ENCODE measurements at places on chromosomes 5 and 9.

DNA sequence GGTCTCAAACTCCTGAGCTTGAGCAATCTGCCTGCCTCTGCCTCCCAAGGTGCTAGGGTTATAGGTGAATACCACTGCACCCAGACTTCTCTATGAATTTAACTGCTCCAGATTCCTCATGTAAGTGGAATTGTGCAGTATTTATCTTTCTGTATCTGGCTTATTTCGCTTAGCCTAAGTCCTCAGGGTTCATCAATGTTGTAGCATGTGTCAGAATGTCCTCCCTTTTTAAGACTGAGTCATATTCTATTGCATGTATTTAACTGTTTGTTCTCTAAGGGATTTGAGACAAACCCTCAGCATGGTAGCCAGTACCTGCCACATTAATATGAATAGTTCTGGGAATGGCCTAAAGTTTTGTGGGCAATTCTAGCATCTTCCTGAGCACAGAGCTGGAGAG is 53.9 kb upstream of the TUT7 start:
- peak; percentile 31 for DNase-seq

DNA sequence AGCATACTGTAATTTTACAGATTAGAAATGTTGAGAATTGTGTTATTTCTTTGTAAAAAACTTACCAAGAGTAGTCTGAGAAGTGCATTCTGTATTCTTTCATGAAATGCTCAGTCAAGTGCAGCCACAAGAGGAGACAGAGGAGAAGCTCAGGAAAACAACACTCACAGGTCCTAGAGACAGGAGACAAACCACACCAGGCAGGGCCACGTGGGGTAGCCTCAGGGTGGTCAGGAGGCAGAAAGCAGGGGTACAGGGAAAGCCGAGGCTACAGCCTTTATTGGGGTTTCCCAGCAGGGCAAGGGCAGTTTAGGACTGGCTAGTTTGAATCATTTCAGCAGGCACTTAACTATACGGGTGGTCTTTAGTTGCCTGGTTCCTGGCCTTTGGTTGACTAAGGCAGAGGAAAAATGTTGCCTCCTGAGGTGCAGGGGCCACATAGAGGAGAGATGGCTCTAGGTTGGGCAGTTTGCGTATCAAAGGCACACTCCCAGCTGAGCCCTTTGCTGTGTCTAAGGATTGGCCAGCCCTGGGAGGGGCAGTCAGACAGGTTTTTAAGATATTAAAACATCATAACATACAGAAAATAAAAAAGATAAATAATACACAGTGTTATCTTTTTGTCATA is 230.9 kb upstream of the ANKRD55 start:
- DNase-seq: no peak

GRCh38 chr5:4924577-4924976 is 215.6 kb upstream of the ADAMTS16 start:
- DNase-seq: no peak

DNA sequence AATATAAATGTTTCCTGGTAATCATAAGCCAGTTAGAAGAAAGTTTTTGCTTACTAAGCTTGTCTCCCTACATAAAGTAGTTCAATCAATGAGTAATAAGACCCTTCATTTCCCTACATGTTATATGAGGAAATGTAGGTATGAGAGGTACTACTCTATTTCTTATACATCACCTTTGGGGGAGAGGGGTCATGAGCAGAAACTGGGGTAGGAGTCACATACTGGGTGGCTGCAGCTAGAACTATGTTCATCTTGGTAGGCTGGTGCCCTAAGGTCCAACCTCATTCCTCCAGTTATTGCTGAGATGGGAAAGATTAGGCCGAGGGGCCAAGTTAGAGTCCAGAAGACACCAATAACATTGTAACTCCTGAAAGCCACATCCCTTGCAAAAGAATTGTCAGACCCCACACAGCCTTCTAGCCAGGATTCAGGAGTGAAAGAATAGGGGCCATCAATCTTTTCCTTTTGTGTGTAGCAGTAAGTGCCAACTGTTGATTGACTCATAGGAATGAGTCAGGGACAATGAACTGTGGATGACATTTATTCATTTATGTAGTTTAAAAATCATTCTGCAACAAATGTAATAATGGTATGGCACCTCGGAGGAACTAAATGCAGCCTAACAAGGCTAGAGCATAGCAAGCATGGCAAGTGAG is 21.6 kb upstream of the SREK1 start:
- peak; percentile 21 for DNase-seq

GRCh38 chr5:140020601-140021177 is 22.4 kb downstream of the NRG2 start:
- no peak for DNase-seq

Measured in fibroblast of skin of right quadriceps (primary cell).